ENCODE measurements at places on chromosomes 13 and 19.

GRCh38 chr19:29467824-29468401, 57.9 kb upstream of the VSTM2B start:
- DNase-seq: no peak

DNA sequence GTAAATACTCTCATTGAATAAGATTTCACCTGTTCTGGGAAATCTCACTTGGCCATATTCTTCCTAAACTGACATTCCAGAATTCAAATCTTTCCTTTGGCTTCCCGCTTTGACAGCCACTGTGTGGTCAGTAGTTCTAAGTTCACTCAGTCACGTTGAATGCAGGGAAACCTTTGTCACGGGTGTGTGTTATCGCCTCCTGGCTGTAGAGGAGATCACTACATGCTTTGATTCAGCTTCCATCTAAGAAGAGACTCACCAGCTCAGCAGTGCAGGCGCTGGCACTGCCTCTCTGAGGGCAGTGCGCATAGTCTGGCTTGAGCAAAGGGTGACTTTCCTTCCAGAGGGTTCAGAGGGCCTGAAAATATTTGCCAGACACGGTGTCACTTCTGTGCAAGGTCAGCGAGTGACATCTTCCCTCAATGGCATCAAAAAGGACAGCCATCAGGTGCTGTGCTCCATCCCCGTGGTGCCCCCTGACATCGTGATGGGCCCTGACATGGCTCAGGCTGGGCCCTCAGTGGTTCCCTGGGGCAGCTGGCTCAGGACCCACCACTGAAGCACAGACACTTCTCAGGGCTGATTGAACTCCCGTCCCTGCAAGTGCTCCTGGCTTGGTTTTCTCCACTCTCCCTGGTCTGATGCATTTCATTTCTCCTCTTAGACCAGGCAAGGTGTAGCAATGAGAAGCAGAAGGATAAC, 635.4 kb upstream of the ARGLU1 start:
- no peak for DNase-seq

- DNase-seq: no peak
These were observed 28.2 kb downstream of the GAS6 start for GRCh38 chr13:113835461-113836270.

GRCh38 chr13:57815600-57815999, 184.1 kb downstream of the PCDH17 start:
- no peak for DNase-seq

GRCh38 chr19:33731881-33732280, 64.8 kb upstream of the KCTD15 start:
- DNase-seq: no peak

GRCh38 chr13:59119475-59119874, 1044.3 kb downstream of the DIAPH3 start:
- no peak for DNase-seq

DNA sequence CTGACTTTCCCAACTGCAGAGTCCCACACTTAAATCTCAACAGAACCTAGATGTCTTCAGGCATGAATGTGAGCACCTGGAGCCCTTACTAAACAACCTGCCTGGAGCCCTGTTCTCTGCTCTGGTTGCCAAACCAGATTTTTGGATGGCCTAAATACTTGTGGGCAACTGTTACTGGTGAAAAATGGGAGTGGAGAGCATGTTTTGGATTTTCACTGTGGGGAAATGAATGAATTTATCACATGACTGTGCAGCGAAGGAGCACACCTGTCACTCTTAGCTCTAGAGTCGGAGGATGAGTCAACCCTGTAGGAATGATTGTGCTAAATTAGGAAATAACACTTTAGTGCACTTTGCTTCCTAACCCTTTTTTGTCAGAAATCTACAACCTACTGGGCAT, 30.3 kb downstream of the SHISA2 start:
- no peak for DNase-seq

- no peak for DNase-seq
These were observed 622.6 kb upstream of the PCDH20 start for GRCh38 chr13:62038214-62038613.

GRCh38 chr19:42560731-42561130, 32.5 kb upstream of the CEACAM1 start:
- DNase-seq: no peak

- DNase-seq: no peak
These were observed 6.0 kb downstream of the LENG8 start for GRCh38 chr19:54454781-54455675.

DNA sequence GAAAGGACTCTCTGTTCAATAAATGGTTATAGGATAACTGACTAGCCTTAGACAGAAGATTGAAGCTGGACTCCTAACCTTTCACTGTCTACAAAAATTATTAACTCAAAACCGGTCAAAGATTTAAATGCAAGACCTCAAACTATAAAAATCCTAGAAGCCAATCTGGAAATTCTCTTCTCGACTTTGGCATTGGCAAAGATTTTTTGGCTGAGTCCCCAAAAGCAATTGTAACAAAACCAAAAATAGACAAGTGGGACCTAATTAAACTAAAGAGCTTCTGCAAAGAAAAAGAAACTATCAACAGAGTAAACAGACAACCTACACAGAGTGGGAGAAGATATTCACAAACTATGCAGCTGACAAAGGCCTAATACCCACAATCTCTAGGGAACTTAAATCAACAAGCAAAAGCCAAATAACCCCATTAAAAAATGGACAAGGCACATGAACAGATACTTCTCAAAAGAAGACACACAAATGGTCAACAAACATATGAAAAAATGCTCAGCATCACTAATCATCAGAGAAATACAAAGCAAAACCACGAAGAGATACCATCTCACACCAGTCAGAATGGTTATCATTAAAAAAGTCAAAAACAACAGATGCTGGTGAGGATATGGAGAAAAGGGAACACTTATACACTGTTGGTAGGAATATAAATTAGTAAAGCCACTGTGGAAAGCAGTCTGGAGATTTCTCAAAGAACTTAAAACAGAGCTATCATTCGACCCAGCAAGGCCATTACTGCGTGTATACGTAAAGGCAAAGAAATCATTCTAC, 266.3 kb downstream of the DNAJC15 start:
- DNase-seq: no peak

DNA sequence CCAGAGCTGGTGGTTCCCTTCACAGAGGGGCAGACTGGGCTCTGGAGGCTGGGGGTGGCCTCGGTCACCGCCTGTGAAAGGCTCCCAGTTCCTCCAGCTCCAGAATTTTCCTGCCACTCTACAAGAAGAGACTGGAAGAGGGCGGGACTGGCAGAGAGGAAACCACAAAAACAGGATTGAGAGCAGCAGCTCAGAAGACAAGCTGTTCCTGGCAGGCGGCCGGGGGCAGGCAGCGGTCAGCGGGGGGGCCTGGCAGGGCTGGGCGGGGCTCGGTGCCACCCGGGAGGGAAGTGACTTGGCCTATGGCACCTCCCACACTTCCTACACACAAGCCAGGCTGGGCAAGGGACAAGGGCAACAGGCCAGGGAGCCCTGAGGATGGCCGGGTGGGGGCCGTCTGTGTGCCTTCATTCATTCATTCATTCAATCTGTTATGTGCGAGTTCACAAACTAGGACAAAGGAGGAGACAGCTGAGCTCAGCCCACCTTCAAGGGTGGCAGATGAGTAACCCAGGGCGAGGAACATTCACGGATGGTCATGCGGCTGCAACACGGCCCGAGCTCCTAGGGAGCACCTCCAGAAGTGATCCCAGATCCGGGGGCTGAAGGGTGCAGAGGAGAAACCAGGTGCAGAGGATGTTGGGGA, 16.9 kb upstream of the BTBD2 start:
- no peak for DNase-seq

Measured in activated gamma-delta T cell treated with anti-CD3 and anti-CD28 coated beads, Interleukin-2, amount 50 U/mL, for 16 hours (primary cell).